EL (cell line): ENCODE measurements at places on chromosomes 6 and 20.

DNA sequence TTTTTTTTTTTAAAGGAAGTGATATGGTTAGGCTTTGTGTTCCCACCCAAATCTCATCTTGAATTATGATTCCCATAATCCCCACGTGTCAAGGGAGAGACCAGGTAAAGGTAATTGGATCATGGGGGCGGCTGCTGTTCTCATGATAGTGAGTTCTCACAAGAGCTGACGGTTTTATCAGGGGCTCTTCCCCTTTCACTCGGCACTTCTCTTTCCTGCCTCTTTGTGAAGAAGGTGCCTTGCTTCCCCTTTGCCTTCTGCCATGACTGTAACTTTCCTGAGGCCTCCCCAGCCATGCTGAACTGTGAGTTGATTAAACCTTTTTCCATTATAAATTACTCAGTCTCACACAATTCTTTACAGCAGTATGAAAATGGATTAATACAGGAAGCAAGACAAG is 64.3 kb downstream of the ZFP64 start:
- DNase-seq = no peak

- no peak for DNase-seq
Measured at GRCh38 chr6:37460805-37461204, 27.8 kb downstream of the CMTR1 start.

GRCh38 chr6:130018744-130019325 is 454 bp downstream of the L3MBTL3 start:
- no peak for DNase-seq

- peak; percentile 22 for DNase-seq
Measured at GRCh38 chr6:43254138-43254817, 11.0 kb downstream of the TTBK1 start.

DNA sequence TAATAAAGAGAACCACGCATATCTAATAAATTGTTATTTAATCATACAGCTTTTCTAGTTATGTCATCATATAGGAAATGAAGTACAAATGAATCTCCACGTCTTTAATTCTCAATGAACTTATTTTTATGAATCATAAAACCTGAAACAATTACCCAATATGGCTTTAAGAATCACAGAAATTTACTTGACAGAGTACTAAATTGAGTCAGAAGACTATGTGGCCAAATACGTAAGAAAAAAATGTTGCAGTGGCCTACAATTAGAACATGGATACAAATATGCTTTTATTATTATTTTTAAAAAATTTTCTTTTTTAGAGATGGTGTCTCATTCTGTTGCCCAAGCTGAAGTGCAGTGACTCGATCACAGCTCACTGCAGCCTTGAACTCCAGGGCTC is 584.7 kb upstream of the SLC35B3 start:
- no peak for DNase-seq

GRCh38 chr20:58277578-58278472 is 31.7 kb upstream of the RAB22A start:
- DNase-seq = no peak
